Stimulated activated CD8-positive, alpha-beta memory T cell treated with anti-CD3 and anti-CD28 coated beads, Interleukin-4, amount 100 ng/mL, for 1 hour (primary cell): ENCODE measurements at places on chromosomes 16 and 17.

DNA sequence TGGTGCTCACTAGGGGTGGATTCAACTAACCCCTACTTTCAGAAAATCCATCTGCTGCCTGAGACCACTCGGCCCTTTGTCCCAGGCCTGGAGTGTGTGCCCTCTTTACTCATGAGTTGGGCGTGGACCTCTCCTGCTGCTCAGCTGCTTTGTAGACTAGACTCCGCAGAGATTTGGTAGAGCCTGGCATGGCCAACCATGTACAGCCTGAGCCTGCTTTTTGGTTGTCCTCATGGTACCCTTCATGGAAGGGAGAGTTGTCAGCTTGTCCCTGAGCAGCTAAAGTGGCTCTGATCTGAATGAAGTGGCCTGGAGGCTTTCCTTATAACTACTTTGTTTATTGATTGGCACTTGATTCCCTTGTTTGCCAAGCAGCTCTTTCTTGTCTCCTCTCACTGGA is 1.5 kb downstream of the EDC4 start:
- no peak for DNase-seq

- DNase-seq = no peak
These were observed 42.7 kb upstream of the CPNE2 start for GRCh38 chr16:57049678-57050077.

DNA sequence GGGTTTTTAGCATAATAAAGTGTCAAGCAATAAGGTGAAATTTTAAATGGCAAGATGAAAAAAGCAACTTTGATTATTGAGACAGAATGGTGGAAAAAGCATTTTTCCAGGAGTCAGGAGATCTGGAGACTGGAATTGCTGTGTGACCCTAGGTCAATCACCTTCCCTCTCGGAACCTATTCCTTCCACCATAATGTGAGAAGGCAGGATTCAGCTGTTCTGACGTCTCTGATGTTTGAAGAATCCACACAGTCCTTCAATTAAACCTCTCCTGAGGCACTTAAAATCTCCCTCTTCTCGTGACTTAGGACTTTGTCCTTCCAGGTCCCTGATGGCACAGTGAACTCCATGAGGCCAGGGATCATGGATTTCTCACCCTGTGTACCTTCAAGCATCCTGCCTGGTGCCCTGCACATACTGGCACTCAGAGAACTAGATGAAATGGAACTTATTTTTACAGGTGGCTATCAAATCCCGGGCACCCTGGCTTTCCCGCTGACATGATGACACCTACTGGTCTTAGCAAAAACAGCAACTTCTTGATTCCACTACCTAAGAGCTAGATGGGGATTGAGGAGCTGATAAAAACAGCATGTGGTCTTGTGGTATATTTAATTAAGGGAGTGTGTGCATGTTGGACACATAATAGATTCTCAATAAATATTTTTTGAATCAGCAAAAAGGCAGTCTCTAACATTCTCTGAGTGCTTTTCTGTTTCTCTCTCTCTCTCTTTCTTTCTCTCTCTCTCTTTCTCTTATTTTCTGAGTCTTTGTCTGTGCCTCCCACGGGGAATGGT is 2.3 kb upstream of the CCDC182 start:
- peak; percentile 5 for DNase-seq

- no peak for DNase-seq
These were observed 7.9 kb upstream of the ALDH3A1 start for GRCh38 chr17:19755821-19756510.

- DNase-seq = no peak
These were observed 13.9 kb upstream of the CLEC18C start for GRCh38 chr16:70159355-70160348.

GRCh38 chr16:50908468-50908867 is 166.6 kb downstream of the CYLD start:
- no peak for DNase-seq

DNA sequence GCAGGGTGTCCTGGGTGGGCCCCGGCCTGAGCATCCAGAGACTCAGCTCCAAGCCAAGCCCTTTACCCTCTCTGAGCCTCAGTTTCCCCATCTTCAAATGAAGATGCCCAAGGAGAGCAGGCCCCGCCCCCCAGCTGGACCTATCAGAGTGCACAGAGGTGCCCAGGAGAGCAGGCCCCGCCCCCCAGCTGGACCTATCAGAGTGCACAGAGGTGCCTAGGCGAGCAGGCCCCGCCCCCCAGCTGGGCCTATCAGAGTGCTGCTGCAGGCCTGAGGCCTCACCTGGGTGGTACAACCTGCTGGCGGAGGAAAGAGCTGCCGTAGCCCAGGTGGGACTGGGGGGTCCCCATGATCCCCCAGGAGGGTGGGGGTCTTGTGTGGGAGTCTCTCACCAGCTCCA is 3.4 kb upstream of the SSTR5 start:
- no peak for DNase-seq

DNA sequence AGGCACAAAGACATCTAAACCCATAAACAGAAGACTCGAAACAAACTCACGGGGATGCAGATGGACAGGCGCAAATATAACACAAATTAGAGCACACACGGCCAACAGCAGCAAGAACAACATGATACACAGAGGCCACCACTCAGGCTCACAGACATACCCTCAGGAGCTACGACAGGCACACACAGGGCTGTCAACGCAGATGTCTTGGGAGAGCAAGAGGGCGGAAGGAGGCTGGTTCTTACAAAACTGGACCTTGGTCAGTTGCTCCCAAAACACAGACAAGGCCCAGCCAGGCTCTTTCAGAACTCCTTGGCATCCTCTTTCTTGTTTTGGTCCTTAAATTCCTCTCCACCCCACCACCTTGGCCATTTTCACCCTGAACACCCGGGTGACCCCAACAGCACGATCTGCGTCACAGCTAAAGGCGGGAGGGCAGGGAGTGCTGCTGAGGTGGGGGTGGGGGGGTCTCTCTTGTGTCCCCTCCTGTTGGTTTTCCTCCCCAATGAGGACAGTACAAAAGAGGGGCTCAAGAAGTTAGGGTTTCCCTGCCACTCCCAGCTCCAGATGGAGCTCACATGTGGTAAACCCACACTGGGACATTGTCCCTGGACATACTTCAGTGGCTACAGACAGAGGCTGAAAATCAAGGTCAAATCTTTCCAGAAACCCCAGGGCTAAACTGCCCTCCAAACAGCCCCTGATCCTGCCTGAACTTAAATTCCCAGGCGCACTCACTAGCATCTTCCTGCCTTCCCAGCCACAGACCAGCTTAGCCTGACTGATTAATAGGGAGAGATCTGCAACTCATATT is 221.3 kb downstream of the C16orf78 start:
- no peak for DNase-seq

- DNase-seq = no peak
These were observed 7.8 kb upstream of the CCL15 start for GRCh38 chr17:36008998-36009665.

GRCh38 chr16:2774161-2774891 is 2.8 kb downstream of the ELOB start:
- no peak for DNase-seq

DNA sequence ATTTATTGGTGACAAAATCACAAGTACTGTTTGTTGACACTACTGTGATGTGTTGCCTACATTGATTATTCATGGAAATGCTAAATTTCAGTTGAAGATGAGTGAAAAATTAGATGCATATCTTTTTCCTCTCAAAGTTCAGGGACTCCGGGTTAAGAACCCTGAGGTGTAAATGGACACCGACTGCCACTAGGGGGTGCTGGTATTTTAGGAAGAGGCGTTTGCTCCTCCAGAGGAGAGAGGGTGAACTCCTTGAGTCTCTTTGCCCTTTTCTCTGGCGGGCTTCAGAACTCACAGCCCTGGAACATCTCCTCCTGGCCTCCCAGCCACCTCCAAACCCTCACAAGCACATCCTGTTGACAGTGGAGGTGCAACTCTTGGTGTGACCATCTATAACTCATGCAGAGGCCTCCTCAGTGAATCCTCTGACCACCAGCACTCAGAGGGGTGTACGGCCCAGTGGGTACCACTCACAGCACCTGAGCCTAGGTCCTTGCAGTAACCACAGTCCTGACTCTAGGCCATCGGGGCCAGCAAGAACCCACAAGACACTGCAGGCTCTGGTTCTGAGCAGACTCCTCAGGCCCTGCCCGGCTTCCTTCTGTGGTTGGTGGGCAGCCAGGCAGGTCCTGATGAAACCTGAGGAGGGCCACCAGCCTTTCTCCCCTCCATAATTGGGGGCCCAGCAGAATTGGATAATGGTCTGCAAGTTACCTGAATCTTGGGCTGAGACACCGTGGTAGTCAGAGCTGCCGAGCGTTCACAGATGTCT is 26.2 kb upstream of the PIK3R5 start:
- peak; percentile 39 for DNase-seq

GRCh38 chr16:29025218-29025617 is 40.4 kb downstream of the LAT start:
- DNase-seq = no peak

DNA sequence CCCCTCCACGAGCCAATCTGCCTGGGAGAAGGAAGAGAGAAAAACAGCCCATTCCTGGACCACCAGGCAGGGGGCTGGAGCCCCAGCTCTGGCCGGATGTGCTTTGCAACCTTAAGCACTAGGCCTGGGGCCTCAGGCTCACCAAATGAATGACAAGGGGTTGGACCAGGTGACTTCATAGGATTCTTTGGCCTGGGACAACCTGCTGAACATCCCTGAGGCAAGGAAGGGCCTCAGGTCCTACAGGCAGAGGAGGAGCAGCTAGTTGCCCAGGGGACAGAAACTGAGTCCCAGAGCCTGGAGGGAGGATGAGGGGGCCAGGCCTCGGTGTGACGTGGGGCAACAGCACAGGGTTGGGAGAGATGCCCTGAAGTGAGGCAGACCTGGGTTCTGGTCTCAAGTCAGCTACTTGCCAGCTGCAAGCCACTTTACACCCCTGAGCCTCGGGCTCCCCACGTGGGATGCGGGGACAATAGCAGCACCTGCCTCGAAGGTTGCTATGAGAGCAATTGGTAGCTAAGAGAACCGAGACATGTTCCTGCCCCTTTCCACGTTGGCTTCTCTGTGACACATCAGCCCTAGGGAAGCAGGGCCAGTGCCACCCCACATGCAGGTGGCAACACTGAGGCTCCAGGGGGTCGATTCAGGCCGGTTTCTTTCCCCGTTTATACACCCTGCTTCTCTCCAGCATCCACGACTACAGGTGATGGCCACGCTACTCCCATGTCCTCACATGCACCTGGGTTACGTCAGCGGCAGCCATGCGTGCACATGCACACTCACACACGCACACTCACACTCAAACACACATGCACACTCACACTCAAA is 42.6 kb downstream of the CFAP20 start:
- DNase-seq = no peak

DNA sequence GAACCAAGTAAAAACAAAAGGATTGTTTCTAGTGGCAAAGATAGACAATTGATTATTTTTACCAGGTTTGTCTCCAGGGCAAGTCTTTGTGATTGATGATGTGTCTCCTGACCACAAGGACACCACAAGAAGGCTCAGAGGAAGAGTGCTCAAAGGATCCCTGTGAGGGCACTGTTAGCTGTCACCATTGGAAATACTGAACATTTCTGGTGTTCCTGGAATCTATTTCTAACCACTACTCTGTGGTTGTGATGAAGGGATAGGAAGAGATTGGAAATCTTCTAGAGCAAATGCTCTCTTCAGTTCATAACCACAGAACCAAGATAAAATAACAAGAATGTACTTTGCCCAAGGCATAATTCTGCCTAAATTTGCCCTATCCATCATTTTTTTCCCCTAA is 15.3 kb downstream of the RNF43 start:
- no peak for DNase-seq

GRCh38 chr16:73544826-73545225 is 496.9 kb upstream of the ZFHX3 start:
- DNase-seq = no peak

DNA sequence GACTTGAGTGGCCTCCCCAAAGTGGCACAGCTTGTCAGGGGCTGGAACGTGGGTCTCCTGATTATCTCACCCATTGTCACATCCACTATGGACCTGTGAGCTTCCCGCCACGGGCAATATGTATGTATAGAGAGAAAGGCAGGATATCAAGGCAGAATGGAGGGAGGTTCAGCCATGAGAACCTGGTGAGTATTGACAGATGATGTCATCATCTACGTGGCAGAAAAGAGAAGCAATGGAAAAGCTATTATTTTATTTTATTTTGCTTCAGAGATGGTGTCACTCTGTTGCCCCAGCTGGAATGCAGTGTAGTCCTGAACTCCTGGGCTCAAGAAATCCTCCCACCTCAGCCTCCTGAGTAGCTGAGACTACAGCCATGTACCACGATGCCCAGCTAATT is 13.4 kb upstream of the PDK2 start:
- no peak for DNase-seq

- no peak for DNase-seq
These were observed 84.5 kb upstream of the CORO6 start for GRCh38 chr17:29707212-29707571.

GRCh38 chr17:10857976-10858375 is 20.1 kb upstream of the PIRT start:
- no peak for DNase-seq

DNA sequence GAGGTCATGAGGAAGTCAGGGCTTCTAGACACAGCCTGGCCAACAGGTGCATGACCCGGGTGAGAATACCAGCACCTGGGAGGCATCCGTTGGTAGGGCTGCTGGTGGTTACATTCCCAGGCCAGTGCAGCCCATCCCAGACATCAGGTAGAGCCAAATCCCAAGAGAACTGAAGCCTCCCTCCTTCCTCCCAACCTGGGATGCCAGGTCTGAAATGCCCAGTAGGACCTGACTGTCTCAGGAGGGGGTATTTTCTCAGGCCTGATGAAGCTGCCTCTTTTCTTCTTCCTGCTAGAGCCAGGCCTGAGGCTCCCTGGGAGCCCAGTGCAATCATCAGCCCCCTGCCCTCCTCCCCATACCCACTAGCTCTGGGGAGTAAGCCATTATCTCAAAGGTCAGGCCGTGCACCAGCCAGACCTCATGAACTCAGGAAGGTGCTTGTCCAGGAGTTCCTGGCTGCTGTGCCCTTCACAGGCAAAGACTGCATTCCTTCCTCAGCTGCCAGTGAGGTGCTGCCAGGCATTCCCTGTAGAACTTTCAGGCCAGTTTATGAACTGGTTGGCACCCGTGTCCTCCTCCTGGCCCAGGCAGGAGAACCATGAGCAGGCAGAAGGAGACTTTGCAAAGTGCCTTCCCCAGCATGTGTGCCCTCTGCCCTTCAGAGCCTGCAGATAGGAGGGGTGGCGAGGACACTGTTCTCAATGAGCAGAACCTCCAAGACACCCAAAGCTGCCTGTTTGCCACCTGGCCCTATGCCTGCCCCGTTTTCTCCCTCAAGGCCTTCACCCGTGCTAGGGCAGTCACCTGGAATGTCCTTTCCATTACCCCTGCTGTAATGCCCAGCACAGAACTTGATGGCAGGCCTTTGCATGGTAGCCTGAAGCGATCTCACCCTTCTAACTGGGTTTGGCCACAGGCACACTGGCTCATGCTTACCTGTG is 7.6 kb downstream of the TBX2 start:
- DNase-seq = no peak
